Activated CD8-positive, alpha-beta T cell treated with anti-CD3 and anti-CD28 coated beads, Interleukin-2, amount 10 ng/mL, durations not matched to agents 7 days and 5 days (primary cell): ENCODE measurements at places on chromosomes 4 and X.

GRCh38 chr4:16764622-16765021 is 133.8 kb downstream of the LDB2 start:
- DNase-seq = no peak
- H3K36me3 ChIP-seq = no peaks in the 10 kb centered on the region

DNA sequence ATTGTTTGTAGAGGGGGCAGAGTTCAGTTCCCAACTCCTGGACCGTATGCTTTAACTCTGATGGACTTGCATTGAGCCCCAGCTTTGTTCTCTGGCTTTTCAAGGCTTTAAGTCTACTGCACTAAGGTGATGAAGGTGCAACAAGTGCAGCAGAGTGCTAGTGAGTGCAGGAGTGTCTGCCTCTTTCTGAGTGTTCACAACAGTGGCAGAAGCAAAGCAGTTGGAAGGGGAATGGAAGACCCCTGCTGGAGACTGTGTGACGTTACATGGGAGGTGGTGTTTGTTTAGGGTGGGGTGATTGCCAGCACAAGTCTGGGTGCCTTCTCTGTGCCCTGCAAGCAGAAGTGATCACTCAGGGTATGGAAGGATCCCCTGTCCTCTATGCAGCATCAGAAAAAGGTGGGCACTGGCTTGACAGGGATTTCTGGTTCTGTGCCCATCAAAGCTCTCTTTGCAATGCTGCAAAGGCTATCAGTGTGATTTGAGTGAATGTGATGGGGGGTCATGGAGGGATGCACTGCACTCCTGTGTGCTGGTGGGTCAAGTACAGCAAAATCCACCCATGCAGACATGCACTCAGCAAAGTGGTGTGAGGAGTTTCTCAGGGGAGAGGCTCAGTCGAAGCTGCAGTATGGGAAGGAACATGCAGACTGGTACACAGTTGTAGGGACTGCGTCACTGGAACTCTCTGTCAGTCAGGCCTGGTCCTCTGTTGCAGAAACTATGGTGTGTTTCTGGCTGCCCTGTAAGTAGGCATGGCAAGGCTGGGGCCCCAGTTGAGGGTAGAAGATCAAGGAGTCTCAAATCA is 70.9 kb upstream of the UGT2B7 start:
- H3K4me3 ChIP-seq = no peak overlapping the region
- DNase-seq = no peak
- H3K27ac ChIP-seq = no peak overlapping the region
- H3K27me3 ChIP-seq = no peaks in the 10 kb centered on the region
- no peaks in the 10 kb centered on the region for H3K4me1 ChIP-seq
- H3K36me3 ChIP-seq = no peaks in the 10 kb centered on the region

- peaks cover 15% of the 10 kb centered on the region for H3K4me1 ChIP-seq
- H3K27ac ChIP-seq = no peak overlapping the region
- H3K36me3 ChIP-seq = no peaks in the 10 kb centered on the region
- no peak for DNase-seq
- H3K27me3 ChIP-seq = peaks cover 9% of the 10 kb centered on the region
These were observed 30.2 kb upstream of the CCNG2 start for GRCh38 chr4:77126809-77127208.

DNA sequence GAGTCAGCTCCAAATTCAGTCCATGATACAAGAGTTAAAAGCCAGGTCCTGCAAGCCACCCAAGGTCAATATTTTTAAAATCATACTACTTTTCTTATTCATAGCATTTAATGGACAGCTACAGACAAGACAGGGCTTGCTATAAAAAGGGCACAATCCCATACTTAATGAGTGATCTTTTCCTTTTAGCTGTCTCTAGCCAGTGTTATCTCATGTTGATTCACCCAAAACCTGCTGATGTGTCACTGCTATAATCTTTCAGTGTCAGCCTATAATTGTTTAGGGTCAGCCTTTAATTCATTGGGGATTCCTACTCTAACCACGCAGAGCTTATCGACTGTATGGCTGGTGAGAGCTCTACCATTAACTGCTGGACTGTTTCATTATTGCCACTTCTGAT is 51.2 kb upstream of the HCCS start:
- H3K4me3 ChIP-seq = no peak overlapping the region
- H3K27ac ChIP-seq = no peak overlapping the region
- DNase-seq = no peak
- no peaks in the 10 kb centered on the region for H3K27me3 ChIP-seq
- no peaks in the 10 kb centered on the region for H3K4me1 ChIP-seq

DNA sequence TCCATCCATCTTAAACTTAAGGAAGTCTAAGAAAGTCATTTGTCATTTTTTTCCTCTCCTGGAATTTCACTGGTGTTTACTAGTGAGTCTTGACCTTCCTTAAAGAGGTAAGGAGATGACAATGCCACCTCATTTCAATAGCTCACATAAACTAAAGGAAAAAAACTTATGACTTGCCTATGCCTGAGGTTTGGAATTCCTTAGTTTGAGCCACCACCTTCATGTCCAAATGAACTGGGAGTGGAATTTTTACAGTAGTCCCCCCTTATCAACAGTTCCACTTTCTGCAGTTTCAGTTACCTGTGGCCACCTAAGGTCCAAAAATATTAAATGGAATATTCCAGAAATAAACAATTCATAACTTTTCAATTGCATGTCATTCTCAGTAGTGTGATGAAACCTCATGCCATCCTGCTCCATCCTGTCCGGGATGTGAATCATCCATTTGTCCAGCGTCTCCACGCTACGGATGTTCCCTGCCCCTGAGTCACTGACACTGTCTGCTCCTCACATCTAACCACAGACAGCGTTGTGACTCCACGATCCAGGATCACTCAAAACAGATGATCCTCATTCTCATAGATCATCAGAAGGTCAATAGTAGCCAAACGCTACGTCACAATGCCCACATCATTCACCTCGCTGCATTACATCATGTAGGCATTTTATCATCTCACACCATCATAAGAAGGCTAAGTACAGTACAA is 177.4 kb downstream of the SH3KBP1 start:
- H3K27me3 ChIP-seq = no peaks in the 10 kb centered on the region
- no peak overlapping the region for H3K4me3 ChIP-seq
- H3K36me3 ChIP-seq = peaks cover 13% of the 10 kb centered on the region
- peaks cover 38% of the 10 kb centered on the region for H3K4me1 ChIP-seq

- no peaks in the 10 kb centered on the region for H3K36me3 ChIP-seq
- H3K4me3 ChIP-seq = no peak overlapping the region
- H3K27me3 ChIP-seq = no peaks in the 10 kb centered on the region
- H3K4me1 ChIP-seq = no peaks in the 10 kb centered on the region
- DNase-seq = no peak
These were observed 182.2 kb downstream of the GABRB1 start for GRCh38 chr4:47213539-47213938.
